Activated effector memory CD4-positive, alpha-beta T cell treated with anti-CD3 and anti-CD28 coated beads, Interleukin-2, amount 50 U/mL, for 16 hours (primary cell): ENCODE measurements at places on chromosomes 3 and 15.

DNA sequence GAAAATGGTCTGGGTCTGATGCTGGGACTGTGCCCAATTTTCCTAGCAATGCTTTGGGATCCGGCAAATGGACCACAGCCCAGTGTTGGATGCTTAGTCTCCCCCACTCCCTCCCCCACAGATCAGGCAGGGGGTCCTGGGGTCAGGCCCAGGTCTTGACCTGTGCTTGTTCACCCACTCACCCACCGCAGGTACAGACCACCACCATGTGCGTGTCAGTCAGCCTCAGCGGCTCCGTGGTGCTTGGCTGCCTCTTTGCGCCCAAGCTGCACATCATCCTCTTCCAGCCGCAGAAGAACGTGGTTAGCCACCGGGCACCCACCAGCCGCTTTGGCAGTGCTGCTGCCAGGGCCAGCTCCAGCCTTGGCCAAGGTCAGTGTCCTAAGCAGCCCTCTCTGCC lies 10.6 kb downstream of the GRM2 start:
- no peak for DNase-seq

- peak; percentile 87 for DNase-seq
These were observed 21.1 kb downstream of the OXNAD1 start for GRCh38 chr3:16286161-16286560.

DNA sequence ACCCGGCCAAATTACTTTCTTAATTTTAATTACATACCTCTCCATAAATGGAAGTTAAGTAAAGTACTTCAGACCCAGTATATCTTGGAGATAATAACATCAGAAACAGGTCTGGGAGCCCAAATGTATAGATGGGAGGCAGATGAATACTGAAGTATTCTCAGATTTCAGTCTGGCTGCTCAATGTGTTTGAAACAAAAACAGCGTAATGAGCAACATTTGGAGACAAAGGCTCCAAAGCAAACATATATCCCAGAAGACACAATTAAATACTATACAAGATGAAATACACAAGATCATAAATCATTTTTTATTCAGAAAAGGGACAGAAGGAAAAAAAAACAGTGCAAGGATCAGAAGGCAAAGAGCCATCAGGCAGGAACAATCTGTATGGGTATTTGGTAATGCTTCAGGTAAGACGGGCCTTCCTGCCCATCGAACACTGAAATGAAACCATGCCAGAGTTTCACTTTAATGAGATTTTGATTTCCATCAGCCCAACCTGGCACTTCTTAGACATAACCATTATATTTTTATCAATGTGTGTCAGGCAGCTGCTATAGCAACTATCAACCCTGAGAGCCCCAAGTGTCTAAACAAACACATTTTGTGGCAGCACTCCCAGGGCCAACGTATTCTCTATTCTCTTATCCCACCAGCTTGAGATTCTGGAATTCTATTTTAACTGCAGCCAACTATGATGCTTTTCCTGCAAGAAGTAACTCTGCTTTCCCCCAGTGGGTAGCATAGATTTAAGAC lies 210.8 kb downstream of the STT3B start:
- no peak for DNase-seq

GRCh38 chr3:154144825-154145465 lies 23.8 kb downstream of the ARHGEF26 start:
- no peak for DNase-seq

- DNase-seq: no peak
These were observed 463.5 kb upstream of the RASGRP1 start for GRCh38 chr15:39028069-39028468.

DNA sequence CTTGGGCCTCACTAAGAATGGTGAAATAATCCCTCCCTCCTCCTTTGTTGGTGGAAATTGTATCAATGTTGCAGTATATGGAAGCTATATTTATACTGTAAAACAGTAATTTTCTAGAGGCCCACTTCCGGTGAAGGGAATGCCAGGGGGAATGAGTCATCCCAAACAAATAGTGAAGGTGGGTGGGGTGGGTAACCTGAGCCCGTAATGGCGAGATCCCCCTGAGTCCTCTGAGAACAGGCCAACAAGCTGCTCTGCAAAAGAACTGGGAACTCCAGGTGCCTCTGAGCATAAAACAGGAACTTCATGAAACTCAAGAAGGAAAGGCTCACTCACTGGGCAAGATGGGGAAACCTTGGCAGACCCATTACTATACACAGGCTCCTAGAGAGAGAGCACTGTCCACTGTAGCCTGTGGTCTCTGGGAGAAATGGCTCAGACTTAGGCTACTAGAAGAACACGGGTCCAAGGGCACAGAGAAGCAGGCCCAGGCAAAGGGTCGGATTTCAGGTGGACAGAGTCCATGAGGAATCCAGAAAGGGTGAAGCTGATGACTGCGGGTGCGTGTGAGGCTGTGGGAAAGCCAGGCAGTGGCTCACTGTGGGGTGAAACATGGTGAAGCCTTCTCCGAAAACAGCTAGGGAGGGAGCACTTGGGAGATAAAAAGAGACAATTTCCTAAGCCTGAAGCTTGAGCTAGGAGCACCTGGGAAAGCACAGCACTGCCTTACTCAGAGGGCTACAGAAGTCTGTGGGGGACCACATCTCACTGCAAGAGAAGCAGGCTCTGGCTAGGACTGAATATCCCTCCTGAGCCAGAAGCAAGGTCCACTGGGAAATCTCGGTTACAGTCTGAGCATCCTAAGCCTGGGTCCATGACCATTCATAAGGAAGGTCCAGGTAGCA lies 19.8 kb downstream of the LARP6 start:
- DNase-seq: no peak

- DNase-seq: no peak
These were observed 152.7 kb downstream of the IL20RB start for GRCh38 chr3:137110392-137110996.

DNA sequence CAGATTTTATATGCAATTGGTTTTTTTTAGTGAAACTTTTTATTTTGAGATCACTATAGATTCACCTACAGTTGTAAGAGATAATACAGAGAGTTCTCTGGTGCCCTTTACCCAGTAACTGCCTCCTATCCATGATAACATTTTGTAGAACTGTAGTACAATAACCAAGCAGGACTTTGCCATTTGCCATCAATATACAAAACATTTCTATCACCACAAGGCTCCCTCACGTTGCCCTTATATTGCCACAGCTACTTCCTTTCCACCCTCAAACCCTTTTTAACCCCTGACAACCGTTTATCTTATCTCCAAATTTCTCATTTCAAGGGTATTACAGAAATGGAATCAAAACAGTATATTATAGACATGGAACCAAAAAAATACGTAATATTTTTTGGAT lies 130.7 kb upstream of the GOLGA6L4 start:
- no peak for DNase-seq

DNA sequence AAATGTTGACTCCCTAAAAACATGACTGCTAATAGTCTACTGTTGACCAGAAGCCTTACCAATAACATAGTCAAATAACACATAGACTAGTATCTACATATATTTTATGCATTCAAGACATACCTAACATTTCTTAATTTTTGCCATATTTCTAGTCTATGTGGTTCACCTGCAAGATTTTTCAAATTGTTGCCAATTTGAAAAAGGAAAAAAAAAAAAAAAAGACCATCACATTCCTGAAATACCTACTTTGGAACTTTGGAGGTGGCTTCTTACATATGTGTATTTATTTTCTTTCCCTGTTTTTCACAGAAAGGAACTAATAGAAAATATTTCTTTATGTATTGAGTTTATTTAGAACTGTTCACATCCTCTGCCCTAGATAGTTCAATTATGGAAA lies 13.4 kb upstream of the ATP13A3 start:
- DNase-seq: no peak

DNA sequence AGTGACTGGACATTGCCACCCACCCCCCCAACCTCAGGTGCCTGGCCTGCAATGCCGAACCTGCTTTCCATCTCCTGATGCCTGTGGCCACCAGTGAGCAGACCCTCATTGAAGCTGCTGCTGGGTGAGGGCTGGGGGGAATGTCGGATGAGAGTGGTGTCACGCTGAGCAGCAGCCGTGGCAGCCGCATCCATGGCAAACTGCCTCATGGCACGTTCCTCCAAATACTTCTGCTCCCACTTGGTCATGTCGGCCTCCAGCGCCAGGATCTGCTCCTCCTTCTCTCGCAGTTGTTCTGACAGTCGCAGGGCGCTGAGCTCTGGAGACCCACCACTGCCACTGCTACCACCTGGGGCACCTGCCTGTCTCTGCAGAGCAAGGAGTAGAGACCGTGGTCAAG lies 14.2 kb downstream of the AMOTL2 start:
- DNase-seq: peak; percentile 57

DNA sequence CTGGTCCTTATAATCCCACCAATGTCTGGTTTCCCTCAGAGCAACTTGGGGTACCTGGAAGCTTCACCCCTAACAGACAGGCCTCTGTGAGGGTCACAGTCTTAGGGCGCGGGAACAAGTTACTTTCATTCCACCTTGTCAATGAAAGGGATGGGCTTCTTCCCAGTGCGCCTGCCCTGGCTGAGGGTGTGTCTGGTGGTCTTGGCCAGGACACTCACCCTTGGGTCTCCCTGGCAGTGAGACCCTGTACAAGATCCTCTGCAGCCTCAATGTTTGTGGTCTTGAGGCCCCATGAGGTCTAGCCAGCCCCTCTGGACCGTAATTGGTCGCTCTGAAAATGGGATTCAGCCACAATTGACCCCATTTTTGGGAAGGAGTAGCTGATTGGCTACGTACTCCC lies 40.2 kb downstream of the SMAD6 start:
- DNase-seq: no peak

GRCh38 chr3:4163011-4163410 lies 140.2 kb upstream of the SETMAR start:
- DNase-seq: no peak

- DNase-seq: no peak
These were observed 471.0 kb upstream of the SEMA6D start for GRCh38 chr15:47246317-47246716.
